ENCODE measurements at places on chromosomes 7 and 10. TPM values are rescaled to one million over a fixed set of nuclear protein-coding genes. Genes with fewer than 3 reads are reported as not detected.

Gene PIK3CG
- 3.3 TPM for total RNA-seq

Gene CFAP69
- total RNA-seq = 6.2 TPM

Gene CLRN3
- 0.62 TPM for total RNA-seq

DNA sequence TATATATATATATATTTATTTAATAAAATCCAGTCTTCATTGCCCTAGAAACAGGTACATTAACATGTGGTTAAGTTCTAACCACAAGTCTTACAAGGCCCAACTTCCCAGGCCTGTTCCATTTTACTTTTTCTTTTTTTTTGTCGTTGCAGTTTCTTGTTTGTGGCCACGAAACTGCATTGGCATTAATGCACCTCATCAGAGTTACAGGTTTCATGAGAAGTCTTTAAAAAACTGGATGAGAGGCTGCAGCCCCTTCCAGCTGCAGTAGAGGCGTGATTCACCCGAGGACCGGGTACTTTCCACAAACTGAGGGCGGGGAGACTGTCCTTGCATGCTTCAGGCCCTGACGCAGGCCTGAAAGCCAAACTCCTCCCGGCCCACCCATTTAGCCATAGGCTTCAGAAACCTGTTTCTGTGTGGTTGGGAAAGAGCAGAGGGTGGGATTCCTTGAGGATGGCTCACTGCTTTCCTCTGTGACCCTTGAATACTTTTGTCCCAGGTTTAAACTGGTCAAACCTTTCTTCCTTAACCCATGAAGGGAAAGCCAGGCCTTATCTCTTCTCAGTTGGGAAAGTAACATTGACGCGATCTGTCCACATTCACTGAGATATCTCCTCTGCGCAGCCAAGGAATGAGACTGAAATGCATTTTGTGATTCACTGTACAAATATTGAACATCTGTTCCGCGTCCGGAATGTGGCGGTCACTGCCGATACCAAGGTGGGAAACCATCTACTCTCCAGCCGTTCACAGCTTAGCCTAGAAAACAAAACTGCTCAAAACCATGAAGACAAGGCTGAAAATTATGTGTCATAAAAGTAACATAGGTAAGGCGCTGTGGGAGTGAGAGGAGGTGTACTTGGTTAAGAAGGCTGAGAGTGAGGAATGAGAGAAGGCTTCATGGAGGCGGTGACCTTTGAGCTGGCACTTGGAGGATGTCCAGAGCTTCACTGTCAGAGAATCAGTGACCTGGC lies 311.7 kb downstream of the GATA3 start:
- DNase-seq = no peak

- no peak for DNase-seq
Measured at GRCh38 chr10:28891058-28891713, 213.9 kb downstream of the BAMBI start.

- no peak for DNase-seq
Measured at GRCh38 chr10:77191324-77192049, 446.1 kb downstream of the KCNMA1 start.

DNA sequence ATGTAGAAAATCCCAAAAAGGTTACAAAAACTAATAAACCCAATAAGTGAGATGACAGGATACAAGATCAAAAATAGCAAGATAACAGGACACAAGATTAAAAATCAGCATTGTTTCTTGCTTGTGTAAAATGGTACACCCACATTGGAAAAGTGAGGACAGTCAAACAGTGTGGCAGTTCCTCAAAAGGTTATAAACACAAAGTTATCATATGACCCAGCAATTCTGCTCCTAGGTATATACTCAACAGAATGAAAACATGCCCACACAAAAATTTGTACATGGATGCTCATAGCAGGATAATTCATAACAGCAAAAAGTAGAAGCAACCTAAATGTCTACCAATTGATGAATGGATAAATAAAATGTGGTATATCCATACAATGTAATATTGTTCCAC lies 105.8 kb downstream of the ARMH3 start:
- no peak for DNase-seq

DNA sequence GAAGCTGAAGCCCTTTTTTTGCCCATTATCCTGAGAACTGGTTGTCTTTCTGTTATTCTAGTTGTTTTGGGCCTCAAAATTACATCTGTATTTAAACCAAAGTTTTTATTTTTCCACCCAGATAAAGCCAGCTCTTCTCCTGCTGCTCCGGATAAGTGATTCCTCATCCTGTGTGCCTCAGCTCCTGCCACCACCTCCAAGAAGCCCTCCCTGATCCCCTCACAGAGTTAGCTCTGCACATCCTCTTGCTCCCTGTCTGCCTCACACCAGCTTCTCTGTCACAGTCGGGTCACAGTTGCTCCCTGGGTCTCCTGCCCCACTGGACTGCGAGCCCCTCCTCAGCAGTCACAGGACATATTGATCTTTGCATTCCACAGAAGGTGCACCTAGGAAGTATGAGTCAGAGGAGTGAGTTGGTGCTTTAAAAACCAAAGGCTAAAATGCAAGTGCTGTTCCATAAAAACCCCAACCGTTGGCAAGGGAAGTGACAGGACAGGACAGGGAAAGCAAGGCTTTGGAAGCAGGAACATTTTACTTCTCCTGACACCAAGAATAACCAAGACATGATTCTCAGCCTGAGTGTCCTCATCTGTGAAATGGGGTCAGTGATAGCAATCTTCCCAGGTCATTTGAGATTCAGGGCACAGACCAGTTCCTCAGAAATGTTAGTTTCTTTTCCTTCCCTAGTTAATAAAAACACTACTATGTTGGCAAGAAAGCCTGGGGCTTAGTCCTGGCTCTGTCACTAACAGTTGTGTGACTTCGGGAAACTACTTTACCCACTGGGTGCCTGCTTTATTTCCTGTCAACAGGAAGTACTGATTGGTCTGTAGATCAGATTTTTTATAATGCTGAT lies 36.5 kb upstream of the EEPD1 start:
- no peak for DNase-seq

DNA sequence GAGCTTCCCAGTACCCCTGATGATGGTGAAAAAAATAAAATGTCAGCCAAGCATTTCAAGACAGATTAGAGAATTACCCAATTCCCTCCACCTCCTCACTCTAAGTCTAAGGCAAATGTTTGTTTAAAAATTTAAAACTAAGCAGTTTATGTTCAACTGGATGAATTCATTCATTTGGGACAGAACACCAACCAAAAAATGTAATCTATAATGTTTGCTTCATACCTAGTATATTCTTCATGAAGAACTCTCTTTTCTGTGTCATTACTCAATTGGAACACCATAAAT lies 325.7 kb upstream of the BMPER start:
- no peak for DNase-seq

- DNase-seq = no peak
Measured at GRCh38 chr10:75398692-75399460, 2.7 kb downstream of the ZNF503 start.

Measured in occipital lobe (tissue), 3 donors.